ENCODE measurements at places on chromosomes 12 and 14.

GRCh38 chr12:75853626-75854025, 177.9 kb downstream of the PHLDA1 start:
- DNase-seq: no peak

GRCh38 chr12:11596141-11596540, 53.3 kb upstream of the ETV6 start:
- DNase-seq: no peak

DNA sequence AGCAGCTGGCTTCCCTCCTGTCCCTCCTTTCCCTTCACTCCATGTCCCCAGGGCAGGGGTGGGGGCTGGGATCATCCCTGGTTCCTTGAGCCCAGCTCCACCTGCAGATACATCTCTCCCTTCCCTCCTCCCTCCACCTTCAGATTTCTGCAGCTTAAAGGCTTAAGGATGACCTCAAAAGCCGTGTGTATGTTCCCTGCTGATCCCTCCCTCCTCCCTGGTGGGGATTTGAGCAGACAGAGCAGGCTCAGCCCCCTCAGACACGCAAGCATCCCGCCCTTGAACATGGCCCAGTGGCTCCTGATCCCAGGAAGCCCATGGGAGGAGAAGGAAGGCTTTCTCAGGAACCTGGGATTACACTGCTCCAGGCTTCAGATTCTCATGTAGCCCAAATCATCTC, 82.9 kb upstream of the RIN3 start:
- no peak for DNase-seq

GRCh38 chr14:40630471-40630870, 976.2 kb upstream of the LRFN5 start:
- no peak for DNase-seq

DNA sequence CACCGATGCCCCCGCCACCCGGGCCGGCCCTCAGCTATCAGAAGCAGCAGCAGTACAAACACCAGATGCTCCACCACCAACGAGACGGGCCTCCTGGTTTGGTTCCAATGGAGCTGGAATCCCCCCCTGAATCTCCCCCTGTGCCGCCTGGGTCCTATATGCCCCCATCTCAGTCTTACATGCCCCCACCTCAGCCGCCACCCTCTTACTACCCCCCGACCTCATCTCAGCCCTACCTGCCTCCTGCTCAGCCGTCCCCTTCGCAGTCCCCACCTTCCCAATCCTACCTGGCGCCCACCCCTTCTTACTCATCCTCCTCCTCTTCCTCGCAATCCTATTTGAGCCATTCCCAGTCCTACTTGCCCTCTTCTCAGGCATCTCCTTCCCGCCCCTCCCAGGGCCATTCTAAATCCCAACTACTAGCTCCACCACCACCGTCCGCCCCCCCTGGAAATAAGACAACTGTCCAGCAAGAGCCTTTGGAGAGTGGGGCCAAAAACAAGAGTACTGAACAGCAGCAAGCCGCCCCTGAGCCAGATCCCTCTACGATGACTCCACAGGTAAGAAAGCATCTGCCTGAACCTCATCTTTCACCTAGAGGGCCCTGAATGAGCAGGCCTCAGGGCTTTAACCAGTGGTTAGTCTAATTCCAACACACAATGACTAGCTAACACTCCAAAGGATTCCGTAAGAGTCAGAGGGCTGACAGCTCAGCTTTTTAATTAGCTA, 851 bp downstream of the YLPM1 start:
- peak; percentile 87 for DNase-seq

- no peak for DNase-seq
Observed at GRCh38 chr14:20679907-20680306, 4.5 kb upstream of the RNASE4 start.

- DNase-seq: no peak
Observed at GRCh38 chr12:26162905-26163304, 32.5 kb upstream of the SSPN start.

DNA sequence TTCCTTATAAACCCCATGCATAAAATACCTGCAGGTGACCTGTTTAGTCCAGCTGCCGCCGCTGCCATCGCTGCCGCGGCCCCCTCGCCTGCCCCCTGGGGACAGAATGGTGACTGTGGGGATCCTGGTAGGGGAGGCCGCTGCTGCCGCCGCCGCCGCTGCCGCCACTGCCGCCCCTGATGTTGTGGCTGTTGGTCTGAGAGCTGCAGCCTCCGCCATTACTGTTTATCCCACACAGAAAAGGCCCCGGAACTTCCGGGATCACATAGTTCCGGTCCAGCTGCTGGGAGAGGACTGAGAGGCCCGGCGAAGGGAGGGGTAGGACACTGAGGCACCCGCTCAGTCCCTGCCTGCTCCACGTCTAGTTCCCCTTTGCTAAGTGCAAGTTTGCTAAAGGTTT, 244.9 kb downstream of the C12orf50 start:
- no peak for DNase-seq

DNA sequence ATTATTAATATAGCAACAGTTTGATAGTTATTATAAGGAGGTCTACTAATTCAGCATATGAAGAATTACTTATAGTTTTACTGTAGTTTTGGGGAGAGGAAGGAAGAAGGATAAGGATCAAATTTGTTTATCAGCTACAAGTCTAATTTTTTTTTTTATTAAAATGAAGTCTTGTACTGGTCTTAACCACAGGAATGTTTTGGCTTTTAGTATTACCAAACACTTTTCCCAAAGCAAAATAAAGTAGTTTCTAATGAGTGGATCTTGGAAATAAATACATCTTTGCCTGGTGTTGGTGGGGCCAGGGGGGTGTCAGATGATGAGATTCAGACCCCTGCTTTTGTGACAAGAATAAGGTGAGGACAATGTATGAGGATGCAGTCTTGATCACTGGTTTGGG, 57.2 kb upstream of the ZDHHC17 start:
- no peak for DNase-seq

- no peak for DNase-seq
Observed at GRCh38 chr12:120100630-120101029, 15.9 kb downstream of the RAB35 start.

GRCh38 chr14:101893759-101894158, 70.6 kb upstream of the DYNC1H1 start:
- no peak for DNase-seq

- no peak for DNase-seq
Observed at GRCh38 chr12:109264943-109265650, 44.0 kb downstream of the FOXN4 start.

GRCh38 chr12:96047229-96048211, 12.1 kb upstream of the LTA4H start:
- peak; percentile 100 for DNase-seq

- no peak for DNase-seq
Observed at GRCh38 chr14:91272341-91273272, 28.1 kb upstream of the GPR68 start.

DNA sequence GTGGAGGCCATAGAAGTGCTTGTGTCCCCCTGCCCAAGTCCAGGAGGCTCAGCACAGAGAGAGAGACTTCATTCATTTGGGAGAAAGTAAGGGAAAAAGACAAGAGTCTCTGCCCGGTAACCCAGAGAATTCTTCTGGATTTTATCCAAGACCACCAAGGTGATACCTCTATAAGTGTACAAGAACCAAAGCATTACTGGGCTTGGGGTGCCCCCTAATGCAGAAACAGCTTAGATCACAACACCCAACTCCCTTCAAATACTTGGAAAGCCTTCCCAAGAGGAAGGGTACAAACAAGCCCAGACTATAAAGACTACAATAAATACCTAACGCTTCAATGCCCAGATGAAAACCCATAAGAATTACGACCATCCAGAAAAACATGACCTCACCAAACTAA, 119.7 kb upstream of the PDE3A start:
- DNase-seq: no peak

- peak; percentile 54 for DNase-seq
Observed at GRCh38 chr12:94649349-94650142, 811 bp downstream of the TMCC3 start.

DNA sequence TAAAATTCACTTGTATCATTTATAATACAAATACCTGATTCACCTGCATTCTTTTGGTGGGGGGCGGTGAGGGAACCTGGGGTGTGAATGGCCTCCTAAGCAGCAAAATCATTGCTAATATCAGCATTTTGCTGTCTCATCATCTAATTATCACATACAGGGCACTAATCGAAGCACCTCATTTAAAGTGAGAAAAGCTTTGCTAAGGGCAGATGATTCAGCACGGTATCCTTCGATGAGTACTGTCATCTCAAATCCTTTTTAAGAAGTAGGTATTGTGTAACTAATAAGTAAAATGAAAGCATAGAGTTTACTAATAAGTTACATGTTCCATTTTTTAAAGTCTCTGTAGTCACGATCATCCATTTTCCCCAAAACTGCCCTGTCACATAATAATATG, 278.1 kb upstream of the SOX5 start:
- no peak for DNase-seq

DNA sequence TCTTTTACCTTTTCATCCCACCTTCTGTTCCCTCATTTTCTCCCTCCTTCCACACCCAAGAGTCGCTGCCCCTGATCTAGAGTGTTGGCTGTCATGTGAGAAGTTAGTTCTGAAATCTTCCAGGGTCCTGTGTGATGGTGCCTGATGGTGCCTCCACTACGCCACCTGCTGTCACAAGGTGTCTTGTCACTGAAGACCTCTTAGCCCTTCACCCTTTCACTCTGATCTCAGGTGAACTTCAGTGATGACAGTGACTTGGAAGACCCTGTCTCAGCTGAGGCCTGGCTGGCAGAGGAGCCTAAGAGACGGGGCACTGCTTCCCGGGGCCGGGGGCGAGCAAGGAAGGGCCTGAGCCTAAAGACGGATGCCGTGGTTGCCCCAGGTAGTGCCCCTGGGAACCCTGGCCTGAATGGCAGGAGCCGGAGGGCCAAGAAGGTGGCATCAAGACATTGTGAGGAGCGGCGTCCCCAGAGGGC, 7.6 kb upstream of the PFDN5 start:
- DNase-seq: peak; percentile 40

GRCh38 chr14:22039938-22040780, 366.5 kb upstream of the OR4E1 start:
- no peak for DNase-seq

- DNase-seq: no peak
Observed at GRCh38 chr12:128155571-128155970, 111.4 kb upstream of the TMEM132C start.

DNA sequence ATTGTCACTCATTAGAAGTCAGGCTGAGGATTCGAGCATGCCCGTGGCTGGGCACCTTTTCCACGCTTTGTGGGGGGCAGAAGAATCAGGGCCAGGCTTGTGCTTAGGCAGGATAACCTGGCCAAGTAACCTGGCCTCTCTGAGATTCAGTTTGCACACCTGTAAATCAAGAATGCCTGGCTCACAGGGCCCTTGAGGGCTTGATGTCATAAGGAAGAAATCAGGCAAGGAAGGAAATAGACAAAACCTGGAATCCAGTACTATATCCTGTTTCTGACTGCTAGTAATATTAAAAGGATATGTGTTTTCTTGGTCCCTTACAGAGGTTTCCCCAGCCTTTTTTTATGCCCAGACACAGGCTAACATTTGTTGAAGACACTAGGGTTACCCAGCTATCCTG, 91.9 kb downstream of the SAMD4A start:
- DNase-seq: no peak

DNA sequence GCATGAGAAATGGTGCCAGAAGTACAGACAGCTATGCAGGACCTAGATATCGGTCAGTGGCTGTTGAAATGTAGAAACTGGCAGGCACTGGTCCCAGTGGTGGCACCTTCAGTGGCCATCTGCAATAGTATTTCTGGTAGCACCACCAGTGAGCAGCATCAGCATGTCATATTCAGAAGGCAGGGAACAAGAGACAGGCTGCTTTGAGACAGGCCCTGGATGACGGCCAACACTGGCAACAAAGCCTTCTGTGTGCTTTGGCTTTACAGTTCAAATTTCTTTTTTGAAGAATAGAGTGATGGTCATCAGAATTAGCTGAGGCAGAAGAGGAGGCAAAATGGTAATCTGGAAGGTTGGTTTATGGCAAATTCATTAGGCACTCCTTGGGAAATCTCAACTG, 273.4 kb upstream of the SLC16A7 start:
- no peak for DNase-seq

DNA sequence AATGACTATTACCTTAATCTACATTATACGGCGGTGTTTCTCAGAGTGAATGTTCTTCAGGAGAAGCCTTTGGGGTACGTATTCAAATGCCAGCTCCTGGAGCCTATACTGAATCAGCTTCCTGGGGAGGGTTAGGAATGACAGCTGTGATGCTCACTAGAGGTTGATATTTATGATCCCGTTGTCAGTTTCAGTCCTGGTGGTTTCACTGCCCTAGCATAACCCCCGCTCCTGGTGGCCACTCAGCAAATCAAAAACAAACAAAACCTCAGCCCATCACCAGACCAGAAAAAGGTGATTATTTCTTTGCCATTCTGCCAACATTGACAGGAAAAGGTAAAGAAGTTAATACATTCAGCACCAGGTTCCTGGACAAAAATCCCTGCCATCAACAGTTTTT, 136.5 kb upstream of the CRY1 start:
- no peak for DNase-seq

GRCh38 chr12:68899251-68899771, 33.7 kb downstream of the CPM start:
- DNase-seq: no peak

DNA sequence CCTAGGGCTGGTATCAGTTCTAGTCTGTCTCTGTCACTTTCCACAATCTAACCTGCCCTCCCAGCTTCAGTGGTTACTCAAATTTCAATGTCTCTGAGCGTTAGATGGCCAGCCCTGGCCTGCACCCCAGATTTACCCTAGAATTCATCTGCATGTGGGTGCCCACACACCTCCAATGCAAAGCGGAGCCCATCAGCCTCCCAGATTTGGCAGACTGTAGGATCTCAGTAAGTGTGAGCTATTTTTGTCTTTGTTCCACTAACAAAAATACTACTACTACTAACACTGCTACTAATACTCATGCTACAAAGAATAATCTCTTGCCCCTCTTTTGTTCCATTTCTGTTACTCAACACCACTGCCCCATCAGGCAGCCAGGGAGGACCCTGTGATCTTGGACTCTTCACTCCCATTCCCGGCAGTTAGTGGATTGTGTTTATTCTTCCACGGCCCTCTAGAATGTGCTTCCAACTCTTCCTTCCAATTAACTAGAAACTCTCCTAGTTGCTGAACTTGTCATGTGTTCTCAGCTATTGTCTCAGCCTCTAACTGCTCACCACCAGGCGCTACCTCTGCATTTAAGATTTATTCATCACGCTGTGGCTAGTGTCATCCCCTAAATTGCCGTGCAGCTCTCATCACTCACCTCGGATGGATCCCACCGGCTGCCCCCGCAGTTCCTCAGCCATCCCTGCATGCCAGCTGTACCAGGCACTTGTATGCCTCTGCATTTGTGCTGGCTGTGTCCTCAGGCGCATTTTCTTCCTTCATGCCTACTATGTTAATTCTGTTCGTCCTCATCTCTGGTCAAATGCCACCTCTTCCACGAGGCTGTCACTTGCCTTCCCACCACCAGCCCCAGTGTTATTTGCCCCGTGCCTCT, 150.6 kb upstream of the HIF1A start:
- DNase-seq: no peak

Measured in PC-9 (cell line).